Fibroblast of skin of right biceps (primary cell): ENCODE measurements at places on chromosomes 5 and 9.

DNA sequence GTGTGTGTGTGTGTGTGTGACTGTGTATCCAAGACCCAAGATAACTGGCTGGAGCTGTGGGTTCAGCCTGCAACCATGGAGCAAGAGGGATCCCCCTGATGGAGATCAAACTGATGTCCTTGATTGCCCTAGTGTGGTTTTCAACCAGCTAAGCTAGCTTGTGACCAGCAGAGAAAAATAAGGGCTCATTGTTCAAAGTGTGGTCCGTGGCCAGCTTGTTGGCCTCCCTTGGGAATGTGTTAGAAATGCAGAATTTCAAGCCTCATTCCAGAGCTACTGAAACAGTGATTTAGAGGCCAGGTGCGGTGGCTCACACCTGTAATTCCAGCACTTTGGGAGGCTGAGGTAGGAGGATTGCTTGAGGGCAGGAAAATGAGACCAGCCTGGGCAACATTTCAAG lies 79.9 kb downstream of the ACER2 start:
- DNase-seq, result no peak

DNA sequence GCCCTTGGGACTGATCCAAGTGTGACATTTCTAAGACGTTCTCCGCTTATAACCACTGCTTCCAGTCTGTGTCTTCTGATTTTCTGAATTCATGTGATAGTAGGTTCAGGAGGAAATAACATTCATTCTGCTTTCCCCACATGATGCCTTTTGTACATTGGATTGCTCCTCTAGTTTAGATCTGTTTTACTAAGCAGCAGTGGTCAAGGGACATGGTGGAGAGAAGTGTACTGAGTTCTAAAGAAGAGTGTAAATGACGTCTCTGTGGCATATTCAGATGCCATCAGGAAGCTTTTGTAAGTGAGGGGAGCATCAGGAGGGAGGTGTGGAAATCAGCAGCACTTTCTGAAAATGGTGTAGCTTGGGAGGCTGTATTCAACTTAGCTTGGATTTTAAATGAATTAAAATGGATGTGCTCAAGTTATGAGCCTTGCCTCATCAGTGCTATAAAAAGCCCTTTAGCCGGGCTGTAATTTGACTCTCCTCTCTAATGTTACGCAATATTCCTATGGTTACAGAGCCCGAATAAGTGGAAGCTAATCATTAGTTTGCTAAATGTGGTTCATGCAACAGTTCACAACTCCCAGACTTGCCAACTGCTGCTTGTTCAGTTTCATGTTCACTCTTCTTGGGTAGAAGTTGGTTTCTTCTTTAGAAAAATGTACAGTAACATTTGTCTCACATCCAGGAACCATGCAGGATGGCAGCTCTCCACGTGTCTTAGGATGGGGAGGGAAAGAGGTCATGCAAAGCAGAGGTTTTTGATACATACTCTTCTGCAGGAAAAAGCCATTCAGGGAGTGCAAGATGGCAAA lies 281.3 kb downstream of the ARHGAP26 start:
- peak; percentile 89 for DNase-seq

DNA sequence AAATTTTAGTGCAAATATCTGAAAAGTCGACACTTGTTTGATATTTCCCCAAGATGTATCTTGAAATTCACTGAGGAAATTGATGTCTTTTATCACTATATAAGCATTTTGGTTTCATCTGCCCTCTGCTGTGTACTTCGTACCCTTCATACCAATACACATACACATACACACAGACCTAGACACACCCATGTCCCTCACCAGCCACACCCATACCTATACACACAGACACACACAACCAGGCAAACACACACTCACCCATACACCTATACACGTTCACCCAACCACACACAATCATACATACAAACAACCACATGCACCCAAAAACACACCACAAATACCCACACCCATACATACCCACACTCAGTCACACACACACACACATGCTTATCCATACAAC lies 367.8 kb downstream of the HINT1 start:
- no peak for DNase-seq

DNA sequence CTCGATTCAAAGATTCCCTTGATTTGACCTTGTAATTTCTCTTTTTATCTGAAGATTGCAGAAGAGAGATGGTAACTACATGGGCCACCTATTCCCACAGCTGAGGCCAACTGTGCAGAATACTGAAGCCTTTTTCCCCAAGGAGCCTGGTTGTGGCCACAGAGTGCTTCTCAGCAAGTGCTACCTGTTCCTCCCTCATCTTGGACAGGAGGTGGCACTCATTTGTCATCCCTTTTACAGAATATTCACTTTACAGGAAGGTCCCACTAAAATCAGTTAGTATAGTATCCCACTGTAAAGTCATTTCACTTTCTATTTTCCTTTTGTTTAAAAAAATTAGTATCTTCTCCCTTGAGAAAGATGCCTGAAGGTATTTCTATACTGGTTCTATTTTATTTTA lies 346.4 kb downstream of the ARL15 start:
- DNase-seq, result no peak

DNA sequence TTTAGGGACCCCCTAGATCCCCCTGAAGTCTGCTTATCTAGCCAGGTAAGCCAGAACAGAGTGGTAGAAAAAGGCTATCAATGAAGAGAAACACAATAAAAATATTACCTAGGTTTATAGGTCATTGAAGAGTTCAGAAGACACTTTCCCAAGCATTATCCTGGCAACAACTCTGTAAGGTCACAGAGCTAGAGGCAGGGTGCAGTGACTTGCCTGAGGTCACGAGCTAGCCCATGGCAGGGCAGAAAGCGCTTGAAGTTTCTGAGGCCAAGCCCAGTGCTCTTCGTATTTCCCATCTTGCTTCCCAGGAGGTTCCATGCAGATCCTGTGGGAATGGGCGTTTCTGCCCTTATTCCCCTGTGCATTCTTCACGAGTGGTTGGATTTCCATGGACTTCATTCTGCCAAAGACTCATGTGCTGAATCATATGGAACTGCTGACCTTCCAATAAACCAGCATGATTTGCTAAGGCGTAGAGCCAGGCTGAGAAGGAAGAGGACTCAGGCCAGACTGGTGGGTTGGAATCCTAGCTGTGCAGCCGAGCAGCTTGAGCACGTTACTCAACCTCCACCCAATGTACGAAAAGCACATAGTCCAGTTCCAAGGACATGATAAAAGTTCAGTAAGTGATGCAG lies 22.1 kb downstream of the TRMO start:
- DNase-seq, result peak; percentile 47

- no peak for DNase-seq
Measured at GRCh38 chr9:134422301-134423090, 96.2 kb downstream of the RXRA start.

GRCh38 chr5:43236653-43237355 lies 44.8 kb downstream of the NIM1K start:
- DNase-seq, result no peak

- no peak for DNase-seq
Measured at GRCh38 chr9:2299156-2299842, 284.2 kb downstream of the SMARCA2 start.
